ENCODE measurements at places on chromosomes 11 and 22.

GRCh38 chr22:43207386-43207785 is 20.5 kb upstream of the TTLL12 start:
- no peak for DNase-seq

- DNase-seq, result no peak
These were observed 158.5 kb upstream of the SORL1-AS1 start for GRCh38 chr11:121611242-121611641.

DNA sequence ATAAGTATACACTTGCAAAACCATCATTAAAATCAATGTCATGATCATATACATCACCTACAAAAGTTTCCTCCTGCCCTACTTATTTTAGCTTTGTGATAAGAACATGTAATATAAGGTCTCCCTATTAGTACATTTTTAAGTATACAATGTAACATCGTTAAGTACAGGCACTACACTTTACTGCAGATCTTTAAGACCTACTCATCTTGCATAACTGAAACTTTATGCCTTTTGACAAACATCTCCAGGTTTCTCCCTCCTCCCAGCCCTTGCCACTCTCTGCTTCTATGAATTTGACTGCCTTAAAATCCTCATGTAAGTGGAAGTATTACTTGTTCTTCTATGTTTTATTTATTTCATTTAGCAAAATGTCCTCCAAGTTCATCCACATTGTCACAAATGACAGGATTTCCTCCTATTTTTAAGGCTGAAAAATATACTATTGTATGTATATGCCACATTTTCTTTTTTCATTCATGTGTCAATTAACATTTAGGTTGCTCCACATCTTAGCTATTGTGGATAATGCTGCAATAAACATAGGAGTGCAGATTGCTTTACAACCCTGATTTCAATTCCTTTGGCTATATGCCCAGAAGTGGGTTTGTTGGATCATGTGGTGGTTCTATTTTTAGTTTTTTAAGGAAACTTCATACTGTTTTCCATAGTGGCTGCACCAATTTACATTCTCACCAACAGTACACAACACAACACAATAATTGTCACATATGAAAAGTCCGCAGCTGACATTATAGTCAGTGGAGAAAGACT is 471.1 kb upstream of the ANO3 start:
- DNase-seq, result no peak

DNA sequence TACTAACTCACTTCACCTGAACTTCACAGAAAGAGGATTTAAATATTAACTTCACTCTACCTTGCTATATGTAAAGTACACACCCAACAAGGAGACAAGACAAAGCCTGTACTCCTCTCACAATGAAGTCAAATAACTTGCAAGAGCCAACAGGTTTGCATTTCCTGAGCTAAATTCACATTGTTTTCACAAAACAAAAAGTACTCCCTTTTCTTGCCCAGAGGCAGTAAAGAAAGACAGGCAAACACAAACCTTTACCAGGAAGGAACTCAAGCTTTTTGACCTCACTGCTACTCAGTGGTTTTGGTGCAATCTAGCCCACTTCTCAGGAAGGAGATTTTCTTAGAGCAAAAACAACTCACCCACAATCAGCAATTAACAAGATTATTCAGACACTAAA is 15.7 kb downstream of the USP28 start:
- no peak for DNase-seq

- DNase-seq, result no peak
These were observed 173.4 kb downstream of the DDX10 start for GRCh38 chr11:108838102-108838791.

GRCh38 chr22:37123649-37124048 is 14.1 kb upstream of the TMPRSS6 start:
- no peak for DNase-seq

- DNase-seq, result no peak
These were observed 15.1 kb downstream of the APOL6 start for GRCh38 chr22:35663371-35663770.

- peak; percentile 46 for DNase-seq
These were observed 52.8 kb downstream of the MYH9 start for GRCh38 chr22:36334821-36335603.

GRCh38 chr22:29334148-29334547 is 18.7 kb upstream of the RASL10A start:
- DNase-seq, result no peak
